IMR-90 (cell line): ENCODE measurements at places on chromosomes 1 and 21. TPM values are rescaled to one million over a fixed set of nuclear protein-coding genes. Genes with fewer than 3 reads are reported as not detected.

- no peak for DNase-seq
- H3K27ac ChIP-seq: peak within 1 kb of the TSS; percentile 71; the same call in 1 of the 2 replicates
- H3K27me3 ChIP-seq: no peaks in the 10 kb centered on the region
- H3K4me3 ChIP-seq: no peak within 1 kb of the TSS
- no peaks in the 10 kb centered on the region for H3K36me3 ChIP-seq
Observed at GRCh38 chr1:26862781-26863684, at the start of gene SFN. SFN (plus strand) TSS chr1:26863149; CDS start chr1:26863213, 64 bp downstream.

DNA sequence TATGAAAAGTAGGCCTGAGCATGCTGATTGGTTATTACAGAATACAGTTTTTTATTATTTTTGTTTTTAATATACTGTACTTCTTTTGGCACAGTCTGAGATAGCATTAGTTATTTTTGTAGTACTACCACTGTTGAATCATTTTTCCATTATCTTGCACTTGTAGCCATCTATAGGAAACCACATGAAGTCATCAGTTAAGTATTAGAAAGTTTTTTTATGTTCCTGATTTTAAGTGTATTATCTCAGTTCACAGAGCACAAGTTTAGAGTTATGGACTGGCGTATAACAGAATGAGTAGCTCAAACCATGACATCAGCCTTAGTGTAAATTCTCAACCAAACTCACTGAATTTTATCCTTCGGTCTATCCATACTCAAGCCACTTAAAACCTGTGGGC, 22.8 kb downstream of the DHX9 start:
- no peak overlapping the region for H3K27ac ChIP-seq
- peak; percentile 88 for DNase-seq
- H3K36me3 ChIP-seq: peaks cover 54% of the 10 kb centered on the region

The ACBD3 gene
- total RNA-seq: 59.7 and 95.3 TPM in 2 replicates

DNA sequence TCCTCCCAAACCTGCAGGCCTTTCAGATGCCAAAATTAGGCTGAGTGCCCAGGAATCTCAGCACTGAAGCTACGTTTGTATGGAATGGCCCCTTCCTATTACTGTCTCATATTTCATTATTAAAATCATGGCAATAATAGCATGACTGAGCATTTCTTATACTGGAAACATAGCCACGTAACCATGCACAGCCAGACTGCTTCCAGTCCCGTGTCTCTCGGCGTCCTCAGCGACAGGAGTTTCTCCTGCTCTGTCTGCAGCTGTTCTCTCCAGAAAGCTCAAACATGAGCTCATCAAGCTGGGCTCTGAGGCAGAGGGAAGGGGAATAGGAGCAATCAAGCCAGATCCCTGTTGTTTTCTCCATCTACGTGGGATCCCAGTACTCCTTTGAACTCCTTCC, 104.0 kb downstream of the CDC7 start:
- no peak overlapping the region for H3K4me3 ChIP-seq
- peak; percentile 60 for DNase-seq
- H3K27ac ChIP-seq: peak overlapping the region; percentile 6; the same call in 1 of the 2 replicates

GRCh38 chr1:196209983-196210382, 398.3 kb downstream of the KCNT2 start:
- no peaks in the 10 kb centered on the region for H3K36me3 ChIP-seq
- H3K4me1 ChIP-seq: peaks cover 6% of the 10 kb centered on the region
- H3K4me3 ChIP-seq: no peak overlapping the region
- no peak for DNase-seq

The RGS13 gene
- total RNA-seq: not detected in 2 replicates

- H3K4me3 ChIP-seq: no peak overlapping the region
Observed at GRCh38 chr1:236864996-236865817, 70.1 kb downstream of the MTR start.

DNA sequence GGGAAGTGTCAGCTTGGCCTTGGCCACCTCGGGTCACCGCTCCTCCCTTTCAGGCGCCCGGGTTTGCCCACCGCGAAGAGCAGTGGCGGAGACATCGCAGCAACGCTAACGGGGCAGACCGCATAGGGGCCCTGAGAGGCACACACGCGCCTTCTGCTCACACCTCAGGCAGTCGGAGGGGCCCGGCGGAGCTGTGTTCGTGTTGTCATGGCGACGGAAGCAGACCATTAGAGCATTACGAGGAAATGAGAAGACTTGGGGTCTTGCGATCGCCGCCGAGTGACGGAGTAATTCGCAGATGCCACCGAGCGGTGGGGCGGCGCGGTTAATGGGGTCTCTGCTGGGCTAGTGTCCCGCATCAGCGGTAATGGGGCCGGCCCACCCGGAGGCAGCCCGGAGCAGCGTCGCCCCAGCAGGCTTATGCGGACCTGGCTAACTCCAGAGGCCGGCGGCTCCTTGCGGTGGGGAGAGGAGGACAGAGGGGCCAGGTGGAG, 144.1 kb downstream of the TNR start:
- no peaks in the 10 kb centered on the region for H3K27me3 ChIP-seq
- H3K4me3 ChIP-seq: no peak overlapping the region
- no peak for DNase-seq
- H3K27ac ChIP-seq: no peak overlapping the region

The SPATA45 gene
- total RNA-seq: not detected in 2 replicates

DNA sequence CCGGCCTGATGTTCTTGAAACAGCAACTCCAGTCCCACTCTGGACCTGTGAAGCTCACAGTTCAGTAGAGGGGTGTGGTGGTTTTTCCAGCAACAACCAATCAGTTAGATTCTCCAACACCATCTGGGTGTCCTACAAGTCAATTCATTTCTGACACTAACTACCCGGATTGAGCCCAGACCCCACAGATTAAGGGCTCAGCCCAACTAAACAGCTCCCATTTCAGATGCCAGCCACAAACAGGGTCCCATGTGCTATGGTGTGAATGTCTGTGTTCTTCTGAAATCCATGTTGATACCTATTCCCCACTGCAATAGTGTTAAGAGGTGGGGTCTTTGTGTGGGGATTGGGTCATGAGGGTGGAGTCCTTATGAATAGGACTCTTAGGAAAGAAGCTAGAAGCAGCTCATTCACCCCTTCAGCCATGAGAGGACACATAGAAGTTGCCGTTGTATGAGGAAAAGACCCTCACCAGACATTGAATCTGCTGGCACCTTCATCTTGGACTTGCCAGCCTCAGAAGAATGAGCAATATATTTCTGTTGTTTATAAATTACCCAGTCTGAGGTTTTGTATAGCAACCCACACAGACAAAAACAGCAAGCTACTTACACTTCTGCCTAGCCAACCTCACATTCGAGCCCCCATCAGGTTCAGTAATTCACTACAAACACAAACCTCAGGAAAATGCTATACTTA, 53.6 kb downstream of the IRF2BP2 start:
- H3K27me3 ChIP-seq: no peaks in the 10 kb centered on the region
- H3K27ac ChIP-seq: no peak overlapping the region
- H3K4me1 ChIP-seq: peaks cover 10% of the 10 kb centered on the region
- H3K36me3 ChIP-seq: no peaks in the 10 kb centered on the region

GRCh38 chr1:100266741-100267140, 725 bp downstream of the RTCA start:
- peaks cover 2% of the 10 kb centered on the region; the same call in 1 of the 2 replicates for H3K4me1 ChIP-seq
- H3K36me3 ChIP-seq: peaks cover 23% of the 10 kb centered on the region
- H3K4me3 ChIP-seq: peak overlapping the region; percentile 66

GRCh38 chr1:220928320-220928719, 49.1 kb downstream of the HLX start:
- peaks cover 3% of the 10 kb centered on the region for H3K27me3 ChIP-seq
- no peak overlapping the region for H3K27ac ChIP-seq
- H3K4me3 ChIP-seq: no peak overlapping the region
- no peak for DNase-seq

DNA sequence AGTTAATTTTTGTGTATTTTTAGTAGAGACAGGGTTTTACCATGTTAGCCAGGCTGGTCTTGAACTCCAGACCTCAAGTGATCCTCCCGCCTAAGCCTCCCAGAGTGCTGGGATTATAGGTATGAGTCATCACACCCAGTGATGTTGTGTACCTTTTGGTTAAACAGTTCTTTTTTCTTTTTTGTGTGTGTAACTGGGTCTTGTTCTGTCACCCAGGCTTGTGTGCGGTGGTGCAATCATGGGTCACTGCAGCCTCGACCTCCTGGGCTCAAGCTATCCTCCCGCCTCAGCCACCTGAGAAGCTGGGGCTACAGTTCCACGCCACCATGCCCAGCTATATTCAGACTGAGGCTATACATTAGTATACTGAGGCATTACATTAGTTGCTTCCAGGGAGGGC, 37.8 kb downstream of the GABPB2 start:
- DNase-seq: no peak
- no peaks in the 10 kb centered on the region for H3K4me1 ChIP-seq
- H3K27ac ChIP-seq: no peak overlapping the region
- H3K4me3 ChIP-seq: no peak overlapping the region
- H3K36me3 ChIP-seq: 0 out of 2 replicates have a peak, but pooled peaks cover under 1% of the 10 kb centered on the region
- H3K27me3 ChIP-seq: no peaks in the 10 kb centered on the region

The CDC42BPA gene
- 27.8 and 36.4 TPM in 2 replicates for total RNA-seq

DNA sequence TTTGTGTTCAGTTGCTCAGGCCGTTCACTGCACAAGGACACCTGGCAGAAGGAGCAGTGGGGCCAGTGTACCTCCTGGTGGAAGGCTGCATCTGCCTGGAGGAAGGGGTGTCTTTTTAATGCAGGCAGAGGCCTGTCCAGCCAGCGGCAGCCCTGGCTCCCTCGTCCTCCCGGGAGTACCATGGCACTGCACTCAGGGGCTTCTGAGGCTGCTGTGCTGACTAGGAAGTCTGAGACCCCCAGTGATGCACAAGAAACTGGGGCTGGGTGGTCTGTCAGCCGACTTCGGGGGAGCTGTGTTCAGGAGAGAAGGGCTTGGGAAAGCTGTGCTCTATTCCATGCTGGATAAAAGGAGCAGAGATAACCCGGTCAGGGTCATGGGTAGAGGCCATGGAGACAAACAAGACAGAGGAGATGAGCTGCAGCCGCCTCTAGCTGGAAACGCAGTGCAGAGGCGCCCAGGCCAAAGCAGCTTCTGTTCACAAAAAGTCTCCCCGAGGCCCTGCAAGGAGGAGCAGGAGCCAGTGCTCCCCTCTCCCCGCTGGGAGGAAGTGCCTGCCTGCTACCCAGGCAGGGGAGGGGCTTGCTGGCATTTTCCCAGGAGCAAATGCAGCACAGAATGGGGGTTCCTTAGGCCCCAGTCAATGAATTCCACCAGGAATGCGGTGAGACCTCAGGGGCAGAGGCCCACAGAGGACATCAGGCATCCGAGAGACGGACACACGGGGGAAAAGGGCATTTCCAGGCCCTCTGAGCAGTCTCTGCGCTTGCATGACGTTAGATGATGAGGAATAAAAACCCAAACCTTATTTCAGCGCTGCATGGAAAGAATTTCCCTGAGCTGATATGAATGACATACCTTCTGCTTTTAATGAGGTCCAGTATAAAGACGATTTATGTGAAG, 17.2 kb upstream of the C2CD2 start:
- H3K27me3 ChIP-seq: no peaks in the 10 kb centered on the region; the same call in 1 of the 2 replicates
- H3K27ac ChIP-seq: no peak overlapping the region
- no peaks in the 10 kb centered on the region for H3K4me1 ChIP-seq
- no peak for DNase-seq
- H3K36me3 ChIP-seq: no peaks in the 10 kb centered on the region
- no peak overlapping the region for H3K4me3 ChIP-seq

GRCh38 chr1:3683992-3684391, 31.7 kb downstream of the TP73 start:
- H3K36me3 ChIP-seq: no peaks in the 10 kb centered on the region
- H3K4me1 ChIP-seq: no peaks in the 10 kb centered on the region
- H3K27me3 ChIP-seq: peaks cover 19% of the 10 kb centered on the region; the same call in 1 of the 2 replicates
- no peak overlapping the region for H3K27ac ChIP-seq
- no peak overlapping the region; the same call in 1 of the 2 replicates for H3K4me3 ChIP-seq

The HES5 gene
- not detected in 2 replicates for total RNA-seq

The OR6N1 gene
- not detected in 2 replicates for total RNA-seq

DNA sequence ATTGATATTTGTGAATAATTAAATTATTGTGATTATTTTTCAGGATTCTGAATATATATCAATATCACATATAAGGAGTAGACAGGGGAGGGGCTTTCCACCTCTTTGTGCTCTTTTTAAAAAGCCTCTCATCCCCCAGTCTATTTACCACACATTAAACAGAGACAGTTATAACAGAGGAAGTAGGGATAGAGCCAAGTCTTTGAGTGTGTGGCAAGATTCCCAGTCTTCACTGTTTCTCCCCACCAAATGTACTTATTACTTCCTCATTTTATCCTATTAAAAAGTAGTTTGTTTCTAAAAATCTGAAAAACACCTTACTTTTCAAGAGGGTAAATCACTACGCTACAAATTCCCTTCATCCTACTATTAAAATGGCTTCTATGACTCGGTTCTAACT, 46.7 kb downstream of the EPS15 start:
- H3K36me3 ChIP-seq: peaks cover 8% of the 10 kb centered on the region; the same call in 1 of the 2 replicates
- H3K27me3 ChIP-seq: no peaks in the 10 kb centered on the region
- no peak overlapping the region for H3K27ac ChIP-seq
- H3K4me1 ChIP-seq: no peaks in the 10 kb centered on the region
- no peak overlapping the region for H3K4me3 ChIP-seq

GRCh38 chr1:234914606-234915290, 213.9 kb downstream of the TOMM20 start:
- H3K4me1 ChIP-seq: peaks cover 12% of the 10 kb centered on the region
- H3K27ac ChIP-seq: no peak overlapping the region
- DNase-seq: no peak
- H3K36me3 ChIP-seq: no peaks in the 10 kb centered on the region

DNA sequence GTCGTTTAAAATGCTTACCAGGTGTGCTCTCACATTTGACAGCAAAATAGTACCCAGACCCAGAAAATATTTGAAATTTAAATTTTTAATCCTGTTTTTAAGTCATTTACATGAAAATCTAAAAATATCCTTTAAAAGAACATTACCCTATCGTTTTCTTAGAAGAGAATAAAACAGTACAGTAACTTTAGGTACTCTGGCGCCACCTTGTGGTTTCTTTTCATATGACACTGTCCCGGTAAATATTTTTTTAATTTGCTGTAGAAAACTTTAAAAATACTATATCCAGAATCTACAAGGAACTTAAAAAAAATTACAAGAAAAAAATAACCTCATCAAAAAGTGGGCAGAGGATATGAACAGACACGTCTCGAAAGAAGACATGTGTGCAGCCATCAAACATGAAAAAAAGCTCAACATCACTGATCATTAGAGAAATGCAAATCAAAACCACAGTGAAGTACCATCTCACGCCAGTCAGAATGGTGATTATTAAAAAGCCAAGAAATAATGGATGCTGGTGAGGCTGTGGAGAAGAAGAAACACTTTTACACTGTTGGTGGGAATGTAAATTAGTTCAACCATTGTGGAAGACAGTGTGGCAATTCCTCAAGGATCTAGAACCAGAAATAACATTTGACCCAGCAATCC, 129.2 kb downstream of the RGS21 start:
- peaks cover 10% of the 10 kb centered on the region for H3K4me1 ChIP-seq
- peak overlapping the region; percentile 40; the same call in 1 of the 2 replicates for H3K27ac ChIP-seq
- H3K36me3 ChIP-seq: no peaks in the 10 kb centered on the region
- no peak overlapping the region for H3K4me3 ChIP-seq
- DNase-seq: peak; percentile 60
- H3K27me3 ChIP-seq: no peaks in the 10 kb centered on the region

DNA sequence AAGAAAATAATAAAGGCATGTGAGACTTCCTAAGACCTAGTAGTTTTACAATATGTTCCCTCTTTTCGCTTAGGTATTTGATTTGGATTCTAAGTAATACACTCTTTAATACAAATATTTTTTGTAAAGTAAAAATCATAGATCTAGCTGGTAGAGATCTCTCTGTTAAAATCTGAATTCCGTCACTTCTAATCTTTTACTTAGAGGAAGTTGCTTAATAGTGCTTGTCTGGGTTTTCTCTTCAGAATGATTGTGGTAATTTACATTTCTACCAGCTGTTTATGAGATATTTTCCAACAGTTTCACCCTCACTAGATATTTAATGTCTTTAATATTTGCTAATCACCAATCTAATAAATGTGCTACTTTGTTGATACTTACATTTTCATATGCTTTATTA, 23.3 kb downstream of the RBM11 start:
- H3K4me3 ChIP-seq: no peak overlapping the region
- H3K36me3 ChIP-seq: no peaks in the 10 kb centered on the region
- no peak for DNase-seq
- no peak overlapping the region for H3K27ac ChIP-seq
- no peaks in the 10 kb centered on the region for H3K4me1 ChIP-seq
